Left colon (tissue), 2 donors: ENCODE measurements at places on chromosomes 6 and 20.

GRCh38 chr6:38350220-38350619 is 289.5 kb downstream of the BTBD9 start:
- no peak for DNase-seq

GRCh38 chr6:37580176-37580955 is 80.7 kb upstream of the CCDC167 start:
- no peak for DNase-seq

DNA sequence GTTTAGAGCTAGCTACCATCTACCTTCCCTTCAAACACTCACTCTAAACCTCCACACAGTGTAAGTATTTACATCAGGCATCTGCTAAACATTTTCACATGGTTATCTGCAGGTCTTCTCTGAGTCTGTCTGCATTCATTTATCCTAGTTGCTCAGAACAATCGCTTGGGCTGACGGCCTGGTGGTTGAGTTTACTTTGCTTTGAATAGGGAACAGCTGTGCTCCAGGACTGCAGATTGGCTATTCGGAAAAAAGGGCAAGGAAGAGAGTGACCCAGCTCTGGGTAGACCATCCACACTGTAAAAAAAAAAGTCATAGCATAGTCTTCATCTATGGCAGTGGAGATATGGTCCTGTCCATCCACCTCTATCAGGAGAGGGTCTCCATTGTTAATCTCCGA is 115.3 kb upstream of the ESR1 start:
- DNase-seq = no peak

DNA sequence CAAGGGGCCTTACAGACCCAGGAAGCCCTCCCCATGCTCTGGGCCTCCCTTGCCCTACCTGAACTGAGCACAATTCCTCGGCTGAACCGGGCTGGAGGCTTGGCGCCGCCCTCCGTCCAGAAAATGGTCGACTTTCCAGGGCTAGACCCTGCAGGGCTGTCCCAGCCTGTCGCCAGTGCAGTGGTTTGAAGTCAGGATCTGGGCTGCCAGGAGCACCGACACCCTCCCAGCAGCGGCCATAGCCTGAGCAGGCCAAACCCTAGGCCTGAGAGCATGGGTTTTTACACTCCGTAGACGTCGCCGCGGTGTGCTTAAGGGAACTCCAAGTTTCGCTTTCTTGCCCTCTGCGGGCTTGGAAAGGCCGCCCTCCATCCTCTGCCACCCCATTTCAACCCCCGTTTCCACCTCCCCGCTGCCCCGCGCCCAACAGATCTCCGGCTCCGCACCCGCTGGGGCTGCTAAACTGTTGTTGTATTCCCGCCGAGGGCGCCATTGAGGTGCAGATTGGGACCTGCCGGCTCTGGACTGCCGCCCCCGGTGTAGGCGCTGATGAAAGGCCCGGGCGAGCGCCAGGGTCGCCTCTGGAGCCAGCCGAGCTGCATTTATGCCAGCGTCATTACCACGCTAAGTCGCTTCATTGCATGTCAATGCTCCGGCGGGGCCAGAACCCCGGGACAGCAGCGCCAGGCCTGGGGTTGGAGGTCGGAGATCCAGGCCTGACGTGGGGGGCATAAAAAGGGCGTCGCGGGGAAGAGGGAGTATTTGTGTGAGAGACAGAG is 2.2 kb upstream of the TFAP2A start:
- DNase-seq = no peak

- no peak for DNase-seq
These were observed 153.7 kb upstream of the OLIG3 start for GRCh38 chr6:137647762-137648447.

DNA sequence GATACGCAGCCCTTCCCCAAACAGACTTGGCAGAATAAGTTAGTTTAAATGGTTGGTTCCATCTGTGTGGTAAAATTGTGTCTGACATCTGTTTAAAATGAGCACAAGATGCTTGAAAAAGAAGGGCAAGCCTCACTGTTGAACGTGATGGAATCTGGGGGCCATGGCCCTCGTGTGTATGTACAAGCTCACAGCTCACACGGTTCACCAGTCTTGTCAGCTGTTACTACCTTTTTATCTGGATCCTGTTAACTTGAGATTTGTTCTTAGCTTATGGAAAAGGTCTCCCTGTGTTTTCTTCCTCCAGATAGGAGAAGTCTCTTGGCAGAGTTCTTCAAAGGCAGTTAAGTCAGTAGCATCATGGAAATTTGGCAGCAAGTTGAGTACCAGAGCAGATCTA is 270.6 kb downstream of the KHDC1L start:
- no peak for DNase-seq
